ENCODE measurements at places on chromosomes 2 and 18. TPM values are rescaled to one million over a fixed set of nuclear protein-coding genes. Genes with fewer than 3 reads are reported as not detected.

Gene TYW5
- total RNA-seq = 9.9 TPM

Gene MAL
- not detected for total RNA-seq

Gene CHRNG
- not detected for total RNA-seq

Gene MATN3
- total RNA-seq = 2.9 TPM

Gene CFC1B
- not detected for total RNA-seq

Gene SPAG16
- total RNA-seq = 14.9 TPM

Gene CD8B2
- total RNA-seq = not detected

Gene NEUROD1
- not detected for total RNA-seq

Gene ASB18
- not detected for total RNA-seq

Gene PUM2
- 56.6 TPM for total RNA-seq

Gene ALPI
- total RNA-seq = not detected

Gene TUBA3D
- not detected for total RNA-seq

Gene LHCGR
- not detected for total RNA-seq

Gene STAT4
- total RNA-seq = 0.55 TPM

Gene GRP
- not detected for total RNA-seq

Gene CNNM4
- 5.6 TPM for total RNA-seq

Gene CD207
- total RNA-seq = not detected

Gene FOXD4L1
- total RNA-seq = 0.12 TPM

Gene TEX44
- total RNA-seq = not detected

Gene C2orf78
- total RNA-seq = not detected

Gene CCDC68
- 1.8 TPM for total RNA-seq

Gene MAIP1
- total RNA-seq = 24.1 TPM

Gene OTX1
- not detected for total RNA-seq

Gene RAPGEF4
- 1.00 TPM for total RNA-seq

Gene E2F6
- 13.8 TPM for total RNA-seq

Gene B3GNT7
- 0.11 TPM for total RNA-seq

Gene NT5DC4
- total RNA-seq = 0.11 TPM

Gene SULT1C4
- total RNA-seq = not detected

Gene TCF7L1
- total RNA-seq = 2.3 TPM

Gene RTP5
- not detected for total RNA-seq

Gene PDCD1
- total RNA-seq = not detected

Gene IL36B
- total RNA-seq = not detected

Gene IL36G
- total RNA-seq = not detected

Gene DPP4
- total RNA-seq = 40.4 TPM

Gene SLC4A3
- 9.5 TPM for total RNA-seq

Gene HRH4
- 0.12 TPM for total RNA-seq
